ENCODE measurements at places on chromosomes 16 and 17.

DNA sequence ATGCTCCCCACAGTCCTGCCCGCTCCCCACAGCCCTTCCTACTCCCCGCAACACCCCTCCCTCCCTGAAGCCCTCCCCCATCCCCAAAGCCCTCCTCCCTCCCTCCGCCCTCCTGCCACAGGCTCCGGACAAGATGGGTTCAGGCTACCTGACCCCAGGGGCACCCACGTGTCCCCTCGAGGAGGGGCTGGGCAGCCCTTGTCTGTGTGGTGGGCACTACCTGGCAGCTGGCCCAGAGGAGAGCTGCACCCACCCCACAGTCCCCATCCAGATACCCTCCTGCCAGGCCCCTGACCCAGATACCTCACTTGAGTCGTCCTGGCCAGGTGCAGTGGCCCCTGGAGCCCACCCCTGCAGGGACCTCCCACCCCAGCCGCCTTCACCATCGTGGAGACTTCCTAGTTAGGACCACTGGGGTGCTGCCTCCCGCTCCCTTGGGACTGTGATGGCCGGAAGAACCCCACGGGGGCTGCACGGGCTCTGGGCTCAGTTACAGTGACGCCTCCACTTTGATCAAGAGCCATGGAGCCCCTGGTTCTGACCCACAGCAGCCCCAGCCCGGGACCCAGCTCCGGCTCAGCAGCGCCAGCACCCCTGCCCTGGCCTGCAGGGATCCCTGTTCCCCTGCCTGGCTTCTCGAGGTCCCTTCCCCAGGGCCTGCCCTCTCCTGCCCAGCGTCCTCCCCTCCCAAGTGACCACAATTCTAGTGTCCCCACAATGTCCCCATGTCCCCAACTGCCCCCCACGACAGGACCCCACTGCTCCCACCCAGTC is 806 bp downstream of the PERCC1 start:
- no peaks in the 10 kb centered on the region for H3K27me3 ChIP-seq
- no peak for DNase-seq
- no peak overlapping the region for H3K27ac ChIP-seq
- no peak overlapping the region for H3K4me3 ChIP-seq
- no peaks in the 10 kb centered on the region for H3K4me1 ChIP-seq
- H3K36me3 ChIP-seq: no peaks in the 10 kb centered on the region

- no peaks in the 10 kb centered on the region for H3K27me3 ChIP-seq
- DNase-seq: no peak
- peaks cover 9% of the 10 kb centered on the region for H3K4me1 ChIP-seq
- no peak overlapping the region for H3K4me3 ChIP-seq
- no peaks in the 10 kb centered on the region for H3K36me3 ChIP-seq
Observed at GRCh38 chr17:10117581-10118001, 80.8 kb downstream of the GAS7 start.

DNA sequence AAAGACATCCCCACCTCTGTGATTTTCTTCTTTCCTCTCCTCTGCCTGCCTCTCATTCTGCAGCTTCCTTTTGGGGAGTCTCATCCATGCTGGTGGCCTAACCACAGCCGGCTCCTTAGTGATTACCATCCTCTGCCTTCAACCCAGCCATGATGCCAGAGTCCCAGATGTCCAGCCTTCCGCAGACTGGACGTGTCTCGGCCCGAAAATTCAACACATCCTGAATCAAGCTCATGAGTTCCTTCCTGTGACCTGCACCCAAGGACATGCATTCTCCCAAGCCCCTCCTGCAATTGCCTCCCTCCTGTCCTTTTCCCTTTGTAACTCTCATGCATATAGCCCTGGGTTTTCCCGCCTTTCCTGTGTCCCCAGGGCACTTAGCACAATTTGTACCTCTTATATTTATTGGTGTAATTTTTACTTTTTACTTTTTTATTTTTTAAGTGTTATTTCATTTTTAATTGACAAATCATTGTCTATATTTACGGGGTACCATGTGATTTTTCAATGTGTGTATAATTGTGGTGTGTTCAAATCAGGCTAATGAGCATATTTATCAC is 1.2 kb upstream of the SLC13A5 start:
- no peak overlapping the region for H3K27ac ChIP-seq
- H3K4me1 ChIP-seq: no peaks in the 10 kb centered on the region
- peak; percentile 53 for DNase-seq
- peaks cover 37% of the 10 kb centered on the region for H3K27me3 ChIP-seq
- no peaks in the 10 kb centered on the region for H3K36me3 ChIP-seq

- no peak overlapping the region for H3K27ac ChIP-seq
- peak; percentile 31 for DNase-seq
Observed at GRCh38 chr16:12252616-12253015, 276.1 kb downstream of the SNX29 start.

GRCh38 chr16:66857437-66857836 is 13.2 kb downstream of the CA7 start:
- no peak overlapping the region for H3K27ac ChIP-seq
- no peaks in the 10 kb centered on the region for H3K27me3 ChIP-seq
- H3K4me3 ChIP-seq: no peak overlapping the region
- DNase-seq: no peak
- peaks cover 5% of the 10 kb centered on the region for H3K4me1 ChIP-seq

GRCh38 chr17:29051731-29052130 is 8.8 kb downstream of the PIPOX start:
- peaks cover 29% of the 10 kb centered on the region for H3K27me3 ChIP-seq
- H3K36me3 ChIP-seq: no peaks in the 10 kb centered on the region
- H3K4me1 ChIP-seq: peaks cover 20% of the 10 kb centered on the region
- no peak for DNase-seq

GRCh38 chr17:45293413-45294211 is 23.2 kb downstream of the MAP3K14 start:
- peak overlapping the region; percentile 86 for H3K27ac ChIP-seq
- peak; percentile 96 for DNase-seq
- peaks cover 42% of the 10 kb centered on the region for H3K36me3 ChIP-seq
- peak overlapping the region; percentile 22 for H3K4me3 ChIP-seq

GRCh38 chr16:11283820-11284248 is 2.7 kb upstream of the PRM1 start:
- peaks cover 6% of the 10 kb centered on the region for H3K27me3 ChIP-seq
- no peak overlapping the region for H3K27ac ChIP-seq
- DNase-seq: peak; percentile 14
- H3K4me3 ChIP-seq: no peak overlapping the region

DNA sequence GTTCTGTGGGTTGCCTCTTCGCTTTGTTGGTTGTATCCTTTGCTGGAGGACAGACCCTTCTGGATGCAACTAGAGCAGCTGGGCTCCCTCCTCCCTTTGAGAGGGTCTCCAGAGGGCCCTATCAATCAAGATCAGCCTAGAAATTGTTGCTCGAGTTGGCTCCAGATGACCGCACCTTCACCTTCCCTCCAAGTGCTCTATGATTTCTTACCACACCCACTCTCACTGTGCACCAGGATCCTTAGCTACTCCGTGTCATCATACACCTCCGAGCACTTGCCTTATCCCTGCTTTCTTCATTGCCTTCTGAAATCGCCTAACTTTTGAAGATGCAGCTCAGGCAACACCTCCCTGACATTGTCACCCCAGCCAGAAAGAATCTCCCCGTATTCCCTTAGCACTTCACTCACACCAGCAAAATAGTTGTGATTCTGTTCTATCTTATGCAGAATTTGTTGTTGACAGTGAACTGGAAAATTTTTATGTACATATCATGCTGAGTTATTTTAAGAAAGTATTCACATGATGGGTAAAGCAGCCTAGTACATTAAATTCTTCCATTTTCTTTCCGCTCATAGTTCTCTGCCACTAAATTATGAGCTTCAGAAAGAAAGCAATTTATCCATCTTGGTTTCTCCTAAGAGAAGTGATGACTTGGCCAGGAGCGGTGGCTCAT is 52.9 kb downstream of the ABAT start:
- no peaks in the 10 kb centered on the region for H3K36me3 ChIP-seq
- DNase-seq: no peak
- no peak overlapping the region for H3K27ac ChIP-seq
- no peaks in the 10 kb centered on the region for H3K27me3 ChIP-seq
- H3K4me3 ChIP-seq: no peak overlapping the region

DNA sequence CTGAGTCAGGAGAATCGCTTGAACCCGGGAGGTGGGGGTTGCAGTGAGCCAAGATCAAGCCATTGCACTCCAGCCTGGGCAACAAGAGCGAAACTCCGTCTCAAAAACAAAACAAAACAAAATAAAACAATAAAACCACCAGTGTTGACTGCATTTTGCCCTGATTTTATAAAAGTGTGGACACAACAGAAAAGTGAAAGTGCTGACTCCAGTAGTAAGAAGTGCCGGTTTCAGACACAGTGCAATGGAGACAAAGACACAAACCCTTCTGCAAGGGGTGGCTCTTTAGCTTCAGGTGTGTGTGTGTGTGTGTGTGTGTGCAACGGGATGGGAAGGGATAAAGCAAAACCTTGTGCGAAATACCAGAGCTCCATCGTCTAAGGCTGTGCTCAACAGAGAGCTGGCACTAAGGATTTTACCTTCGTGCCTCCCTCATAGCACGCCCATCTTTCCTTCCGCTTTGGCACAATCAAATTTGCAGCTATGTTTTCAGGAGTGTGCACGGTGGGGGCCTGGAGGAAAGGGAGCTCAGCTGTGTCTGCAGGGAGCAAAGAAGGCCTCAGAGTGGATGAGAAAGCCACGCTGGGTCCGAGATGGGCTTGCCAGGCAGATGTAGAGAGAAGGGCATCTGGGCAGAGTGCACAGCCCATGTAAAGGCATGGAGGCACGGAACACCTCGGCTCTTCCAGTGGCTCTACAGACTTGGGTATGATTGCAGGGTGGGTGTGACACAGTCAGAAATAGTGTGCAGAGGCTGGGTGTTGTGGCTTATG is 15.5 kb downstream of the MXRA7 start:
- no peaks in the 10 kb centered on the region for H3K27me3 ChIP-seq
- H3K36me3 ChIP-seq: peaks cover 14% of the 10 kb centered on the region
- H3K27ac ChIP-seq: no peak overlapping the region
- H3K4me3 ChIP-seq: no peak overlapping the region

- H3K4me3 ChIP-seq: no peak overlapping the region
- H3K27me3 ChIP-seq: no peaks in the 10 kb centered on the region
- H3K27ac ChIP-seq: no peak overlapping the region
- no peak for DNase-seq
- H3K4me1 ChIP-seq: peaks cover 8% of the 10 kb centered on the region
- H3K36me3 ChIP-seq: no peaks in the 10 kb centered on the region
Observed at GRCh38 chr16:47561286-47561685, 100.2 kb downstream of the PHKB start.

All from osteoblast (primary cell).